Cortex of kidney (tissue), 1 donor: ENCODE measurements at places on chromosomes 6 and 20.

- DNase-seq, result no peak
Measured at GRCh38 chr6:96157018-96157565, 141.3 kb downstream of the FUT9 start.

DNA sequence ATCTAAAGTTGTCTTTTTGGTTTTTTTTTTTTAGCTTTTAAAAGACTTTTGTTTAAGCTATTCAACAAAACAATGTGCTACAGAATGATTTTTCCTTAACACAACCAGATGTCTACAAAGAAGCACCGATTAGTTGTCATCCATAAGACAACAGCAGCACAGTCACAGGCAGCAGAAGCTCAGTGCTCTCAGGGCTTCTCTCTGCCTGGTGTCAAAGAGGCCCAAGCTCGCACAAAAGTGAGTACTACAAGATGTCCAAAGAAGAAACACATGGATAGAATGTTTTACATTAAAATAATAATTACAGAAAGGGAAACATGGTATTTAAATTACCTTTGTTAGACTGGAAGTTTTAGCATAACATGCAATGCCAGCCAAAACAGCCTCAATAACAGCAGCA, 81.6 kb downstream of the DNAAF9 start:
- DNase-seq, result no peak

GRCh38 chr20:38229376-38230252, 30.9 kb downstream of the KIAA1755 start:
- DNase-seq, result no peak

DNA sequence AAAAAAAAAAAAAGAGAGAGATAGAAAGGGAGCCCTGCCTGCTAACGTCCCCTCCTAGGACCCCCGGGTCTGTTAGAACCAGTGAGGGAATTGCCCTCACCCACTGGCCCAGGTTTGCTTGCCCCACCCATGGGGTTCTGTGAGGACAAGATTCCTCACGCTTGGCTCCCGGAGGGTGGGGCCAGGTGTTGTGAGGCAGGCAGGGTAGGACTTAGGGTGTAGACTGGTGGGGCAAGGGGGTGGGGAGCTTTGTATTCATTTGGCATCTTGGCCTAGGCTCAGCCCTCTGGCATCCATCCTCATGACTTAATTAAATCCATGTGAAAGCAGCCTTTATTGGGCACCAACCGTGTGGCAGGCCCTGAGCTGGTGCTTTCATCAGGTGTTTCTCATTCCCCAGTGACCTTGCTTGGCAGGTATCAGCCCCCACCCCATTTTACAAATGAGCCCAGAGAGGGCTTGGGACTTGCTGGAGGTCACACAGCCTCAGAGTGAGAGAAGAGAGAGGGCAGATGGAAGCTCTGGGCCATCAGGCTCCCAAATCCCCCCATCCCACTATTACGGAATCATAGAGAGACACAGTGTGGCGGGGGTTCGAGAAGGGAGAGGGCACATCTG, 19.0 kb downstream of the RAB44 start:
- no peak for DNase-seq

DNA sequence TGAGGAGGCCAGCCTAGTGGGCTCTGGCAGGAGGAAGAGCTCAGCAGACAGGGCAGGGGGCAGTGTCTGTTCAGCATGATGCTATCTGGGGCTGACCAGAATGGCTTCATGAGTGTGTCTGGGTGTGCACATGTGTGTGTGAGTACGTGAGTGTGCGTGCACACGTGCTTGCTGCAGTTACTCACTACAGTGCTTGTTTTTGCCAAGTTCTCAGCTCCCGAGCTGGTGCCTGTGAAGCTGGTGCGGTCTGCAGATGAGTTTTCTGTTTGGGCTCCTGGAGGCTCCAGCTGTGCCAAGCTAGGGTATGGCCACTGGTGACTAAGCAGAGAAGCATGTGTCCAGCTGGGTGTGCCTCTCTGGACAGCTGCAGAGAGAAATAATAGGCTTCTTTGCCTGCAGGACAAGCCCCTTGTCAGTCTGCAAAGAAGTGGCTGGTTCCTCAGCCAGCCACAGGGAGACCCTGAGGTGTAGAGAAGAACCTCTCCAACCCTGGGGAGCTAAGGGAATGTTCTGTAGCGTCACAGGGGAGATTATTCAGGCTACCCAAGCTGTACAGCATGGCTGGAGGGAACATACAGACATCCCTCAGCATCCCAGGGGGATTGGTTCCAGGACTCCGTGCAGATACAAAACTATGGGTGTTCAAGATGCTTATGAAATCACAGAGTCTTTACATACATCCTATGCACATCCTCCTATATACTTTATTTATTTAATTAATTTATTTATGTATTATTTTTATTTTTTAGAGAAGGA, 40.2 kb upstream of the FAM50B start:
- no peak for DNase-seq

- no peak for DNase-seq
Measured at GRCh38 chr6:33915134-33915533, 111.3 kb upstream of the MLN start.

- DNase-seq, result no peak
Measured at GRCh38 chr6:157555455-157556143, 174.6 kb downstream of the ZDHHC14 start.

- no peak for DNase-seq
Measured at GRCh38 chr6:53805725-53806124, 10.9 kb downstream of the LRRC1 start.

GRCh38 chr20:19259141-19259591, 46.7 kb downstream of the SLC24A3 start:
- no peak for DNase-seq

GRCh38 chr6:169741344-169741743, 10.0 kb downstream of the DYNLT2 start:
- DNase-seq, result no peak

DNA sequence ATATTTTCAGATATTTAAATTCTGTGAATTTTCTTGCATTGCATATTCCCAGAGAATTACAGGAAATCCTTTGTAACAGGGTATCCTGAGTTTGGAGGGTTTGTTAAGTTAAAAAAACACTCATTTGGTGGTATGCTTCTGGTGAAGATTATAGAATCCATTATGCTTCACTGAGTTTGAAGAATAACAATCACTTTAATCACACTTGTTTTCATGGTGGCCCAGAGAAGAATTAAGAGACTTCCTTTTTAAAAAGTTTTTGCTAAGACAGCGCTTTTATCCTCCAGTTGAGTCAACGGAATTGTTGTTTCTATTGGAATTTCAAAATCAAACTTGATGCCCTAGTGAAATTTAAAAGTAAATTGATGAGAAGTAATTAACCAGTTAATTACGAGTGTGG, 17.4 kb downstream of the PLEKHG1 start:
- no peak for DNase-seq

DNA sequence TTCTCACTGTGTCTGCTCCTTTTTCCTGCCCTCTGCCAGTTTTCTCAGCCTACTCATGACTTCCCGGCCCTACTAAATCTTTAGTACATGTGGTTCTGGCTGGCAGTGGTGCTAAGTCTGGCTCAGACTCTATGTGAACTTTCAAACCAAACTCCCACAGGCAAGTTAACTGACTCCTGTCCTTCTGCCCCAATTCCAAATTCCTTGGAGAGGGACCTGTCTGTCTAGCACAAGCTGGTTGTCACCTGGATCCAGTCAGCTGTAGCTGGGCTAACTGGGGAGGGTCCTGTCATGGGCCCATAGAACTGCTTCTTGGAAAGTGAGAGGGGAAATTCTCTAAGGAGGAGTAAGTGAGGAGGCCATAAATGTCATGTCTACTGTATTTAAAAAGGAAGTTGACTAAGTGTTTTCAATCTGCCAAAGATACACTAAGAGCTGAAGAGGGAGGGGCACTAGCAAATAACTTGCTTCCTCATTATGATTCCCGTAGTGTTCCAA, 240.1 kb downstream of the KCNQ5 start:
- DNase-seq, result no peak

DNA sequence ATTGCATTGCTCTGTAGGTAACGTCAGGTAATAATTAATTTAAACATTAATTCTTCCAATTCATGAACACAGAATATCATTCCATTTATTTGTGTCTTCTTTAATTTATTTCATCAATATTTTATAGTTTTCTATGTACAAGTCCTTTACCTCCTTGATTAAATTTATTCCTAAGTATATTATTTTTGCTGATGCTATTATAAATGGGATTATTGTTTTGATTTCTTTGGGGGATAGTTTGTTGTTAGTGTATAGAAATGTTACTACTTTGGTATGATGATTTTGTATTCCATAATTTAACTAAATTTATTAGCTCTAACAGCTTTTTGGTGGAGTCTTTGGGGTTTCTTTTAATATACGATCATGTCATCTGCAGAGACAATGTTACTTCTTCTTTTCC, 44.7 kb upstream of the CCND3 start:
- no peak for DNase-seq
